EH (cell line): ENCODE measurements at places on chromosomes 11 and 22.

GRCh38 chr22:31136155-31136554 lies 4.2 kb downstream of the PLA2G3 start:
- DNase-seq = no peak

DNA sequence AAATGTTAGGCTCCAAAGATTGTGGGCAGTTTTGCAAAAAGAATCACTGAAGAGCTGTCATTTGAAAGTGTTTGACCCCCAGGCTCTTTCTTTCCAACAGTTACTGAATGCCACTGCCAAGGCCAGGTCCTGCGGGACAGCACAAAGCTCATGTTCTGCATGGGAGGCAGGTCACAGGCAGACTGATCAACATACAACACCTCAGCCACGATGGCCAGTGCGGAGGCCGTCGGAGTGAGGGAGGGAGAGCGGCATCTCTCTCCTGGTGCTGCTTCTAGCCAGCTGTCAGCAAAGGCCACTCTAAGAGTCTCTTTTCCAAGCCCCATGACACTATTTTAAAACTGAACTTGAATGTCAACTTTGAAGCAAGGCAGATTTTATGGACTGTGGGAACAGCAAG lies 49.9 kb downstream of the ARFGAP3 start:
- no peak for DNase-seq

GRCh38 chr11:8296038-8296649 lies 32.5 kb upstream of the LMO1 start:
- DNase-seq = no peak

DNA sequence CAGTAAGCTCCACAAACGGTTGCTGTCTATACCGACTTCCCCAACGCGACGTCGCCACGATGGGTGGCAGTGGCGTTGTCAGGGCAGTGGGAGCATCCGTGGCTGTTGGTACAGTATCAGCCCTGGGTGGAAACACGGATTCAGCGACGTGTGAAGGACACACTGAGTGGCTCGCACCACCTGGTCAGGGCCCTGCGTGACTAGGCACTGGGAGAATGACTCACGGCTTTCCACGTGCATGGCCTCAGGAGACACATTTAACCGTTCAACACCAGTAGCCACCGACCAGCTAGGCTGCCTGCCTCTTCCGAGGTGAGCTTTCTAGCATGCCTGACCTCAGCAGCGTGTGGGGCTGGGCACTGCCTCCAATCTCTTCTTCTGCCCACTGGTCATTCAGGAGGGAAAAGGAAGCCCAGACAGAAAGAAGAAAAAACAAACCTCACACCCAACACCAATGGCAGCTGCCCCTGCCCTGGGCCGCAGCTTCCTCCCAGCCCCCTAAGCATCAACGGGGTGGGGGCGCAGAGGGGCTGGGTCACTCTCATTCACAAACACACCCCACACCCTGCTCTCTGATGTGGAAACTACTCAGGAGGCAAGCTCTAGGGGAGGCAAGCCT lies 59.0 kb downstream of the MYH9 start:
- peak; percentile 93 for DNase-seq
